OCI-LY7 (cell line): ENCODE measurements at places on chromosomes 16 and 17. TPM values are rescaled to one million over a fixed set of nuclear protein-coding genes. Genes with fewer than 3 reads are reported as not detected.

The MPP2 gene
- 0.63 and 0.67 TPM in 2 replicates for total RNA-seq

The ADGRG1 gene
- total RNA-seq, result not detected in 2 replicates

- DNase-seq, result no peak
Observed at GRCh38 chr17:79023886-79024771, at the start of gene C1QTNF1. Gene C1QTNF1 (plus strand): TSS chr17:79024169. CDS start chr17:79043969, 19,800 bp downstream.

The KRTAP17-1 gene
- total RNA-seq, result not detected in 2 replicates

The TNFRSF12A gene
- 1.3 and 1.9 TPM in 2 replicates for total RNA-seq

DNA sequence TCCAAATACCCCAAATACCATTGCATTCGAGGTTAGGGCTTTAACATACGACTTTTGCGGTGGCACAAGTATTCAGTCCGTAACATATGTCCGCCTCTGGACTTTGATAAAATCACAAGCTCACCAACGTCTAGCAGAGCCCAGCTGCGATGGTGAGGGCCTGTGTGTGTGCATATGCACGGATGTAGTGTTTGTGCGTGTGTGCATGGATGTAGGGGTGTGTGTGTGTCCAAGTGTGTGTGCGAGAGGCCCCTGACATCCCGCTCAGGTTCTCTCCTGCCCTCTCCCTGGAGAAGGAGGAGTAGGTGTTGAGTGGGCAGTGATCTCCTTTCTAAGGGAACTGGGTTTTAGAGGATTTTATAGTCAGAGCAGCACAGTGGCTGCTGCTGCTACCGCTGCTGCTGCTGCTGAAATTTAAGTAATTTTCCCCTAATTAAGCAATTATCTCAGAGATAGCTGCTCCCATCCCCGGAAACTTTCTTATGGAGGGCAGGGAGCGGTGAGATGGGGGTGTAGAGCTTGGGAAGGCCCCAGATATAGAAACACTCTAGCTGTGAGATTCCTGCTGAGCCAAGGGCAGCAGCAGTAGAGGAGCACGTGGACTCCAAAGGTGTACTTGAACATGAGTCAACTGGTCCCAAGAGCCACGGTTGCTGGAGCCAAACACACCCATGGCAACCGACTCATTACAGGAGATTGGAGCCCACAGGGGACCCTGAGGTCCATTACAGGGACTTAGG lies 121.7 kb upstream of the SDK2 start:
- no peak for DNase-seq

The ZNF688 gene
- 15.0 and 15.3 TPM in 2 replicates for total RNA-seq

DNA sequence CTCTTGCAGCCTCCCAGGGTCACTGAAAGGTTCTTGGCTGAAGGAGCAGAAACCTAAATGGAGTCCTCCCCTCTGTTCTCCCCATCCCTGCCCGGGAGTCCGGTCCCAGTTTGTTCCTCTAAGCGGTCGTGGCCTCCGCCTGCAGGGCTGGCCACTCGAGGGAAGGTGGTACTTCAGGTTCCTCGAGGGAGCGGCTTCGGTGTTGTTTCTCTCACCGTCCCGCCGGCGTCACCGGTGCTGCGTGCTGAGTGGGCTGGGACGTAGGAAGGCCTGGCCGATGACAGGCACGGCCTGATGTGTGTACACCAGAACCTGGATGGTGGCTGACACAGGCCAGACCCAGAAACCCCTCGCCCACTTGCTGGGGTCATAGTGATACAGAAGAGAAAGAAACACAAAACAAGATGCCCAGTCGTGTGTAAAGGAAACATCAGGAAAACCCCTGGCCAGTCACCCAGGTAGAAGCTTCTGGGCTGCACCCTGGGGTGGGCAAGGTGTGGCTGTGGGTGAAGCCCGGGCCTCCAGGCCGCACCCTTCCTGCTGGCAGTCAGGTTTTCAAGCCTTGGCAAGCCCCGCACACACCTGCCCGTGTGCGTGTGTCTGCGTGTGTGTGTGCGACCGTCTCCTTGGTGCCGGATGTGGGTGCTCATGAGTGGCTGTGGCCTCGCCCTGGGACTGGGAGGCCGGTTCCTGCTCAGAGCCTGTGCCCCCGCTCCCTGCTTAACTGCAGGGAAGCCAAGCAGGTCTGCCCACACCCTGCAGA lies 52.0 kb downstream of the BAIAP2 start:
- no peak for DNase-seq

DNA sequence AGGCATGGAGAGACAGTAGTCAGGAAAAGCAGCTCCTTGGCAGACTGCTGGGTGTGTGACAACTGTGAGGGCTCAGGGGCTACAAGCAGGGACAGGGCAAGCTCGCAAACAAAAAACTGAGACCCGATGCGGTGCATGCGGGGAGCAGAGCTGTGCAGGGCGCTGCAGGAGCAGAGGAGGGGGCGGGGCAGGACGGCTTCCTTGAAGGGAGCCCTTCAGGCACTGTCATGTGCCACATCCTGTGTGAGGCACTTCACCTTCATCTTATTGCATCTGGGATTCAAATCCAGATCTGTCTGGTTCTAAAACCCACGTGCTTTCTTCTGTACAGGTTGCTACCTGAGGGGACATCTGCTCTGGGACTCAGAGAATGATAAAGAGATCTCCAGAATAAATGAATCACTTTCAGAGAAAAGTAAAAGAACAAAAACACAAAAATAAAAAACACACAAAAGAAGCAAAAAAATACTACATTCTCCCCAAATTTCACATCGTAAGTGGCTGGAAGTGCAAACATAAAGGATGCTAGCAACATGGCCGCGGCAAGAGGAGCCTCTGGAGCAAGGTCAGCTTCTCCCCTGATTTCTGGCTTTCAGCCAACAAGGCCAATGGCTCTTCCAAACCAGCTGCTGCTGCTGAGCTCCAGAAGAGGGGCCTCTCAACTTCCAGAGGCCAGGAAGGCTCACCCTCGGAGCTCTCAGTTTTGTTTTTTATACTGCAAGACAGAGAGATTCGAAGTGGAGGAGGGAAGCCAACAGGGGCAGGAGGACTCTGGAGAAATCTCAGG lies 14.2 kb downstream of the LYRM9 start:
- no peak for DNase-seq

The SRCIN1 gene
- 4.6 and 4.9 TPM in 2 replicates for total RNA-seq

DNA sequence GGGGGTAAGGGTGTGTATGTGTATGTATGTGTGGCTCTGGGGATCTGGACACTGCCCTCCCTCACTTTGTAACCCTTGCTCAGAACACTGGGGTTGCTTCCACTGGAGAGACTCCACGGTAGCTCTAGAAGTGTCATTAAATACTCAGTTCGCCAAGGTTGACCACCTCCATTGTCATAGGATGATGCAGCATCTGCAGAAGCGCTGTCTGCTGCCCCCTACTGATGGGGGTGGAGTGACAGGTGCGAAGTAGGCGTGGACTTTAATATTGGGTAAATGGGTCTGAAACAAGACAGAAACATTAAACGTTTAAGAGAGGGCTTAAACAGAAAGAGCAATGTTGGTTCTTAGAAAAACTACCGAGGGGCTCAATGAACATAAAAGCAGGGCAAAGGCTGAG lies 35.5 kb upstream of the STAC2 start:
- peak; percentile 45 for DNase-seq

DNA sequence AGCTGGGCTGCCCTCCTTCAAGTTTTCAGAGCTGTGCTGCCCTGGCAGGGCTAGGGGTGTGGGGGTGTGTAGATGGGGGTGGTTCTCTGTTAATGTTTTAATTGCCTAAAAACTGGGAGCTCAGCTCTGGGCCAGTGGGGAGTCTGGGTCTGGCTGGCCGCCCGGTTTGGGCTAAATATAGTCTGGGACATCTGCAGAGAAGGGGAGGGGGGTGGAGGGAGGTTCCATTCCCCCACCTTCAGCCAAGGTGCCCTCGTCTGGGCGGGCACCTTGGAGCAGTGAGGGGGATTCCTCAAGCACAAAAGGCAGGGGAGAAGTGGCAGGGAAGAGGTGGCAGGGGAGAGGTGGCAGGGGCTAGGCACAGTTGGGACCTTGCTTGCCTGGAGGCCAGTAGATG lies 13.0 kb downstream of the RARA start:
- no peak for DNase-seq

GRCh38 chr16:23058576-23058975 lies 90.7 kb downstream of the USP31 start:
- DNase-seq, result no peak

DNA sequence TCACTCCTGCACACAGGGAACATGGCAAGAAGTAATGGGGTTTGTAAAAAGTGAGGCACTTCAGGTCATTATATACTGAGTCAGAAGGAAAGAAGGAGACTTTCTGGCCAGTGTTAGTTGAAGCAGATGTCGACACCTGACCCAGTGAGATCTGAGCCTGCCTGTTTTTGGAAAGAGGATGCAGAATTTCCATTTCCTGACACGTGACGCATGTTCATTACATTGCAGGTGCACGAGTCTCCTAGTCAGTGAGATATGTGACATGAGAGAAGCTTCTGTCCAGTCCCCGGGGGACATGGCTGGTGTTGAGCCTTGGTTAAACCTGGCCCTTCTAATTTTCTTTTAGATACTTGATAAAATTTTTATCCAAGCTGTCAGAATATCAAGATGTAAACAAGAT lies 62.3 kb downstream of the ELAC2 start:
- peak; percentile 85 for DNase-seq

DNA sequence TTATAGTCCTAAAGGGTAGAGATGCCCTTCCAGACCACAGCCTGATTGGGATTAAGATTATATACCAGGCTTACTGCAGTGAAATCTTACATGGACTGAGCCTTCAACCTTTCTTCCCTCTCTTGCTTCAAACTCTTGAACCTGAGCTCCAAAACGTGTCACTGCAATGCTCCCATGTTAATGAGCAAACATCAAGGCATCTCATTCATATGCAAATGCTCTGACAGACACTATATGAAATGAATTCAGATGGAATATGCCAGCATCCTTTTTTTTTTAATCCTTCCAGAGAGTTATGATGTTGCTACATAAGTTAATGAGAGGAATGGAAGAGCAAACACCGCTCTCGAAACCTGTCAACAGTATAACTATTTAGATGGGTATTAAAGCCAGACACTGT lies 611.9 kb upstream of the CDH11 start:
- no peak for DNase-seq

DNA sequence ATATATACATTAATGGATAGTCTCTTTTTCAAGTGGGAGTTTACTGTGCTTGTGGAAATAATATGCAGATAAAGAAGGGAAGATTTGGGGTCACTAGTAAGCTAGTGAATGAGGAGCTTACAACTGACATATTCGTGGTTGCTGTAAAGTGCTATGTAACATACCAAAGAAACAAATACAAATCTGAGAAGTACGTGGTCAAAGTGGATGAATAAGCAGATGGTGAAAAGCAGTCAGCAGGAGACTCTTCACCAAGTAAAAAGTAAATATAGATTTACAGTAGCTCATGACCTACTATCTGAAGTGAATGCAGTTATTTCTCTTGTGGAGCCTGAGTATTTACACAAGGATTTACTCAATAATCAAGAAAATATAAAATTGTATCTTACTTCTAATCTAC lies 136.6 kb upstream of the ELAC2 start:
- no peak for DNase-seq

GRCh38 chr16:67471758-67472384 lies 9.1 kb downstream of the ATP6V0D1 start:
- no peak for DNase-seq

The HID1 gene
- total RNA-seq, result 8.5 and 9.9 TPM in 2 replicates

The CES1 gene
- not detected in 2 replicates for total RNA-seq

DNA sequence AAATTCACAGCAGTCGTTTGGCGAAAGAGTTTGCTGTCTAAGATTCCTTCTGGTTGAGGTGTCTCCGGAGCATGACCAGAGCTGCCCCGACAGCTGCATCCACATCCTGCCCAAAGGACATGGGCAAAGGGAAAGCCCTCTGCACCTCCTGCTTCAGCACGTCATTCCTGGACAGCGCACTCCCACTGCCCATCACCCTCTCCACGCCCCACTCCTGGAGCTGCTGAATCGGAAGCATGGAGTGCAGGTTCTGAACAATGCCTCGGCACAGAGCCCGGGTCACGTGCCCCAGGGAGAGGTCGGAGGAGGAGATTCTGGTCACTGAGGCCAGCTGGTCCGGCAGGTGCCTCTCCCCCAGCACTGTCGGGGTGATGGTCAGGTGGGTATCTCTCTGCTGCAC lies 1.3 kb upstream of the TRPV1 start:
- no peak for DNase-seq

The TM4SF5 gene
- total RNA-seq, result not detected in 2 replicates

- no peak for DNase-seq
Observed at GRCh38 chr16:48535369-48535787, 74.6 kb downstream of the N4BP1 start.

The CDC6 gene
- total RNA-seq, result 132 and 156 TPM in 2 replicates
